ENCODE measurements at places on chromosomes 6 and 20.

GRCh38 chr6:130046671-130047070 lies 28.3 kb downstream of the L3MBTL3 start:
- peaks cover 17% of the 10 kb centered on the region for H3K36me3 ChIP-seq
- no peak overlapping the region for H3K4me3 ChIP-seq
- no peak overlapping the region for H3K27ac ChIP-seq
- H3K4me1 ChIP-seq: no peaks in the 10 kb centered on the region
- H3K27me3 ChIP-seq: no peaks in the 10 kb centered on the region

- DNase-seq: no peak
- no peak overlapping the region for H3K27ac ChIP-seq
- no peaks in the 10 kb centered on the region for H3K27me3 ChIP-seq
- no peak overlapping the region for H3K4me3 ChIP-seq
- no peaks in the 10 kb centered on the region for H3K4me1 ChIP-seq
Measured at GRCh38 chr20:9628141-9628540, 113.8 kb downstream of the LAMP5 start.

- H3K4me1 ChIP-seq: peaks cover 14% of the 10 kb centered on the region
- H3K27ac ChIP-seq: peak overlapping the region; percentile 41
- no peaks in the 10 kb centered on the region for H3K36me3 ChIP-seq
- peak overlapping the region; percentile 77 for H3K4me3 ChIP-seq
- peak; percentile 70 for DNase-seq
- H3K27me3 ChIP-seq: peaks cover 39% of the 10 kb centered on the region
Measured at GRCh38 chr6:119077643-119078375, 655 bp downstream of the FAM184A start.

GRCh38 chr6:121055572-121056163 lies 278.6 kb downstream of the TBC1D32 start:
- DNase-seq: no peak
- no peaks in the 10 kb centered on the region for H3K27me3 ChIP-seq
- no peaks in the 10 kb centered on the region for H3K36me3 ChIP-seq
- H3K27ac ChIP-seq: no peak overlapping the region
- no peaks in the 10 kb centered on the region for H3K4me1 ChIP-seq

- no peaks in the 10 kb centered on the region for H3K36me3 ChIP-seq
- no peak for DNase-seq
- H3K27me3 ChIP-seq: no peaks in the 10 kb centered on the region
- no peak overlapping the region for H3K4me3 ChIP-seq
Measured at GRCh38 chr6:100344761-100345160, 120.0 kb downstream of the SIM1 start.

GRCh38 chr6:98971303-98971702 lies 23.6 kb upstream of the FBXL4 start:
- H3K4me1 ChIP-seq: no peaks in the 10 kb centered on the region
- no peak overlapping the region for H3K4me3 ChIP-seq
- no peaks in the 10 kb centered on the region for H3K36me3 ChIP-seq
- no peak overlapping the region for H3K27ac ChIP-seq
- DNase-seq: no peak

DNA sequence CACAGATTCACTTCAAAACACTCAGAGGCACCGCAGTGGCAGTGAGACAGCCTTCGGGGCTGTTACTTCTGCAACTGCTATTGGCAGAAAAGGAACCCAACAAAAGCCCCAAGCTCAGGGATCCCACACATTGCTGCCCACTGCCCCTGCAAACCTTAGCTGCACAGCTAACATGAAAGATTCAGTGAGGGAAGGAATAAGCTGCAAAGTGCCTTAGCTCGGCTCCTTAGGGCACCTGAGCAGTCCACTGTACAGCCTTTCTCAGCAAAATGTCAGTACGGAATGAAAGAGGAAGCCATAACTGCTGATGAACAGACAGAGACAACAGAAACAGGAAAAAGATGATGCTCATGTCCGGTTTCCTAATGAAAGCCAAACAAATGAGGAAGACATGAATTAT lies 179.7 kb upstream of the SHLD1 start:
- H3K27me3 ChIP-seq: no peaks in the 10 kb centered on the region
- H3K4me1 ChIP-seq: no peaks in the 10 kb centered on the region
- H3K4me3 ChIP-seq: no peak overlapping the region
- peaks cover 14% of the 10 kb centered on the region for H3K36me3 ChIP-seq
- no peak for DNase-seq

GRCh38 chr20:42191140-42191860 lies 573.1 kb upstream of the CHD6 start:
- no peak overlapping the region for H3K4me3 ChIP-seq
- DNase-seq: no peak
- no peaks in the 10 kb centered on the region for H3K36me3 ChIP-seq

GRCh38 chr6:131924881-131925474 lies 26.2 kb downstream of the CCN2 start:
- no peak overlapping the region for H3K27ac ChIP-seq
- no peaks in the 10 kb centered on the region for H3K36me3 ChIP-seq
- no peaks in the 10 kb centered on the region for H3K27me3 ChIP-seq
- no peak overlapping the region for H3K4me3 ChIP-seq
- no peak for DNase-seq

DNA sequence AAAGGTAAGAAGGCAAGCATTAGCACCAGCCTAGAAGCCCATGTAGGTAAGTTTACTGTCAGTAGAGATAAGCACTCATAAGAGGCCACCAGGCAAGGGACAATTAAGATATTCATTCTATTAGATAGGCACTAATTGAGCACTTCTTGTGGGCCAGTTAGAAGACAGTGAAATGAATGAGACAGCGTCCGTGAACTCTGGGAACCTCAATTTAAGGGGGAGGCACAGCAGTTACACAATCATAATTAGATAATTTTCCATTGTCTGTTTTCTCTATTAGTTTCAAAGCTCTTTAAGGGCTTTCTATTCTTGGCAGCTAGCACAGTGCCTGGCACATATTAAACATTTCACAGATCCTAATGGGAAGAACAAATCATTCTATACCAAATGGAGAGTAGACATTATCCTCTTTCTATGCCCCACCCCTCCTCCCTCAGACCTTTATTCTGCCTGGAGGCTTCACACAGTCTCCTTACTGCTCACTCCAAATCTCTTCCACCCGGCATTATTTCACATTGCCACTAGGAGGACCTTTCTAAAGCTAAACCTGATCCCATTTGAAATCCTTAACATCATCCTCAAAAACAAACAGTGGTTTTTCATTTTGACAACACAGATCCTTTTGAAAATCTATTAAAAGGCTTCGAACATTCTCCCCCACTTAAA lies 529.6 kb downstream of the ADGRB3 start:
- no peaks in the 10 kb centered on the region for H3K36me3 ChIP-seq
- no peak overlapping the region for H3K27ac ChIP-seq
- no peak for DNase-seq
- H3K4me1 ChIP-seq: no peaks in the 10 kb centered on the region

- H3K27ac ChIP-seq: no peak overlapping the region
- H3K27me3 ChIP-seq: no peaks in the 10 kb centered on the region
- no peak for DNase-seq
- H3K36me3 ChIP-seq: peaks cover 6% of the 10 kb centered on the region
Measured at GRCh38 chr6:149014631-149015534, 268.1 kb downstream of the UST start.

GRCh38 chr6:170045981-170046667 lies 244.8 kb downstream of the DLL1 start:
- no peak overlapping the region for H3K4me3 ChIP-seq
- no peak for DNase-seq

DNA sequence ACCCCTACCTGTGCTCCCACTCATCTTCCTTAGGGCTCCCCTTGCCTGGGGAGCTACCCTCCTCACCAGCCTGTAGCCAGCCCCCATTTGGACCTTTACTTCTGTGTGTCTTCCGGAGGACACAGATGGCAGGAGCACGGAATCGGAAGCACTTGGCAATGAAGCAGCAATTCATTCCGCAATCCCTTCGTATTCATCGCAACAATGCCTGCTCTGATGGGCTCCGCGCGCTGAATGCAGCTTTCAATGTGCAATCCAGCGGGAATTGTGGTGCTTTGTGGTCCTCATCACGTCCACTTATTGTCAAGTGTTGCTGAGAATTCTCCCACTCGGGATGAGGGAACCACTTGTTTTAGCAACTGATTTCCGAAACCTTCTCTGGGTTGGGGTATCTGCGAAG lies 336.0 kb downstream of the DHX35 start:
- no peak overlapping the region for H3K27ac ChIP-seq
- H3K27me3 ChIP-seq: peaks cover 9% of the 10 kb centered on the region
- H3K36me3 ChIP-seq: no peaks in the 10 kb centered on the region
- no peak overlapping the region for H3K4me3 ChIP-seq
- H3K4me1 ChIP-seq: peaks cover 3% of the 10 kb centered on the region

DNA sequence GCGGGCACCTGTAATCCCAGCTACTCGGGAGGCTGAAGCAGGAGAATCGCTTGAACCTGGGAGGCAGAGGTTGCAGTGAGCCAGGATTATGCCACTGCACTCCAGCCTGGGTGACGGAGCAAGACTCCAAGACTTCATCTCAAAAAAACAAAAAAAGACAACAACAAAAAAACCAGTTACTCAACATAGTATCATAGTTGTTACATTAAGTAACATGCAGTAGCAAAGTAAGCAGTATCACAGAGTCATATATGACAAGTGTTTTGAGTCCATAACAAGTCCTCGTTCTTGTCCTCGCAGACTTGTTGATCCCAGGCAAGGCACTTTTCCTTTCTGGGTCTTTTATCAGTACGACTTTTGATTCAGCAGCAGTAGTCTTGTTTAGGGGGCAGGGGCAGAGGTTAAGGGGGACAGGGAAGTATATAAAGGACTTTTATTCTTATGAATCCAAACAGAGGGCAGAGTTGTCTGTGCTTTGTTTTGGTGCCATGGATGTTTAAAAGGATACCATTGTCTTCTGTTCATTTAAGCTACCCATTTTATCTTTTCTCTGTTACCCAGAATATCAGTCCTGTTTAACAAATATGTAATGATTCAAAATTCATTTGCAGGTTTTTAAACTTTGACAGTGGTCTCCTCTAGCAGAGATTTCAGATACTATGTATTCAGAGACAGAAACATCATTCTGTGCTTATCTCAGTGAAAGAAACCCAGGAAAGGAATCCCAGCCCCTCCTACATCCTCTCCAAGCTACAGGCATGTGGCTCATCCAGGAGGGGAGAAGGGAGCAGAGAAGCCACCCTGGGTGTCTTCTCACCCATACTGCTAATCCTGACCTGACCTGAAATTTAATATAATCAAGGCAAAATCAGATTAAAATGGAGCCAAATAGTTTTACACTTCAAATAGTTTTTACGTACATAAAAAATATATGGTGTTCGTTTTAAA lies 137.9 kb upstream of the EDN1 start:
- no peak for DNase-seq
- H3K36me3 ChIP-seq: peaks cover 36% of the 10 kb centered on the region
- H3K4me1 ChIP-seq: peaks cover 15% of the 10 kb centered on the region

GRCh38 chr6:137123078-137123477 lies 50.4 kb downstream of the IL22RA2 start:
- H3K4me3 ChIP-seq: no peak overlapping the region
- no peak for DNase-seq
- no peak overlapping the region for H3K27ac ChIP-seq
- H3K36me3 ChIP-seq: no peaks in the 10 kb centered on the region
- no peaks in the 10 kb centered on the region for H3K27me3 ChIP-seq
- H3K4me1 ChIP-seq: no peaks in the 10 kb centered on the region

DNA sequence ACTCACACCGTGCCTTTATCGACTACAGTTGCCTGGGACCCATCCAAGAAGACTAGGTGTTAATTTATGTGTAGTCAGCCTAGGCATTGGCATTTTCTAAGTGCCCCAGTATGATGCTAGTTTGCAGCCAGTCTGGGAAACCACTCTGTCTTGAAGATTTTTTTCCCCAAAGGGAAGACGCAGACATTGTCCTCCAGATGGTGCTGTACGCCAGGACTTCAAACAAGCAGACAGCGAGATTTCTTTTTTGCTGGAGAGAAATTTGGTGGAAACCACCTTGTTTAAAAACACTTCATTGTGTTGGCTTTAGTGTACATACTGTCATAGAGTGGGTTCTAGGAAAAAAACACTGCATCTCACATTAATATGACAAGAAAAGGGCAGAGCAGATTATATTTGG lies 30.0 kb downstream of the ALDH5A1 start:
- H3K4me1 ChIP-seq: peaks cover 9% of the 10 kb centered on the region
- no peak overlapping the region for H3K4me3 ChIP-seq
- DNase-seq: no peak
- peaks cover 8% of the 10 kb centered on the region for H3K36me3 ChIP-seq

DNA sequence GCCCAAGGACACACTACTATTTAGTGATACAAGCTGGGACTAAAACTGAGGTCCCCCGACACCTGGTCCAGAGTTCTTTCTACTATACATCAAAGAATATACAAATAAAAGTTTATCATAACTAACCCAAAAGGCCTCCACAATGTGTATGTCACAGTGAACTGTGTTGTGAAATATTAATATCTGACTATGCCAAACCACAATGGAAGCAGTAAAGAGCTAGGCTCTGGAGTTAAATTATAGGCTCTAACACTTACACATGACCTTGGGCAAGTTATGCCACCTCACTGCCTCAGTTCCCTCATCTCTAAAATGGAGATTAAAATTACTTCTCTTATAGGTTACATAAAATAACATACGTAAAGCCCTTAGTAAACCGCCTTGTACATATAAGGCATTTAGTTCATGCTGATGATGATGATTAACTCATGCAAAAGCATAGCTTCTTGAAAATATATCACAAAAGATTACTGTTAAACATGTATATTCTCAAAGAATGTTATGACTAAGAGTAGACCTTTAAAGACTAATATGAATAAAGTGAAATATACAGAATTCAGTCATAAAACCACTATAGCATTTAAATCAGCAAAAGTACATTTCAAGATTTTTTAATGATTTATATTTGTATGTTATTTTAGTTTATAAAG lies 5.7 kb downstream of the SUPT3H start:
- no peaks in the 10 kb centered on the region for H3K36me3 ChIP-seq
- no peak for DNase-seq
- H3K4me3 ChIP-seq: no peak overlapping the region
- no peak overlapping the region for H3K27ac ChIP-seq
- no peaks in the 10 kb centered on the region for H3K27me3 ChIP-seq

DNA sequence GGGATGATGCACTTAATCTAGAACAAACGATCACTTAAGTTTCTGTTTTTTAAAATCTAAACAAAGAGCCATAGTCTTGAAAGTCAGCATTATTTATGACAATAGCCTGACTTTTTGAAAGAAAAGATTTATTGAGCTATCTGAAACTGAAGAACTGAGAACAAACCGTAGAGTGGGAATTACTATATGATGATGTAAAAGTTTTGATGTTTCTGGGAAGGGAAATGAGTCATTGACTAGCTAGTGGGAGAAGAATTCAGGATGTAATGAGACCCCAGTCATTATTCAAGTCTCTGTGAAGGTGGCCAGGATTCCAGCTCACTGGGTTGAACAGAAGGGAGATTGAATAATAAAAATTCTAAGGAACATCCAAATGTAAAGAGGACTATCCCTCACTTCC lies 83.4 kb upstream of the FABP7 start:
- no peak overlapping the region for H3K4me3 ChIP-seq
- peaks cover 18% of the 10 kb centered on the region for H3K4me1 ChIP-seq
- peaks cover 4% of the 10 kb centered on the region for H3K36me3 ChIP-seq
- DNase-seq: no peak
- H3K27me3 ChIP-seq: no peaks in the 10 kb centered on the region
- peak overlapping the region; percentile 51 for H3K27ac ChIP-seq
